ENCODE measurements at places on chromosomes 12 and 14. TPM values are rescaled to one million over a fixed set of nuclear protein-coding genes. Genes with fewer than 3 reads are reported as not detected.
A peak's percentile ranks its signal among the peaks of the same experiment; 100 is the strongest.

Gene CCDC196
- total RNA-seq: not detected

- H3K27me3 ChIP-seq: no peaks in the 10 kb centered on the region
- H3K36me3 ChIP-seq: peaks cover 17% of the 10 kb centered on the region
- DNase-seq: no peak
- H3K4me1 ChIP-seq: no peaks in the 10 kb centered on the region
- no peak overlapping the region for H3K4me3 ChIP-seq
Measured at GRCh38 chr14:93727039-93727740, 61.1 kb downstream of the PRIMA1 start.

GRCh38 chr14:73751157-73751691, 37.0 kb upstream of the PNMA1 start:
- peak overlapping the region; percentile 99 for H3K27ac ChIP-seq
- H3K4me3 ChIP-seq: no peak overlapping the region
- DNase-seq: peak; percentile 69
- no peaks in the 10 kb centered on the region for H3K36me3 ChIP-seq
- H3K4me1 ChIP-seq: peaks cover 100% of the 10 kb centered on the region
- H3K27me3 ChIP-seq: no peaks in the 10 kb centered on the region

DNA sequence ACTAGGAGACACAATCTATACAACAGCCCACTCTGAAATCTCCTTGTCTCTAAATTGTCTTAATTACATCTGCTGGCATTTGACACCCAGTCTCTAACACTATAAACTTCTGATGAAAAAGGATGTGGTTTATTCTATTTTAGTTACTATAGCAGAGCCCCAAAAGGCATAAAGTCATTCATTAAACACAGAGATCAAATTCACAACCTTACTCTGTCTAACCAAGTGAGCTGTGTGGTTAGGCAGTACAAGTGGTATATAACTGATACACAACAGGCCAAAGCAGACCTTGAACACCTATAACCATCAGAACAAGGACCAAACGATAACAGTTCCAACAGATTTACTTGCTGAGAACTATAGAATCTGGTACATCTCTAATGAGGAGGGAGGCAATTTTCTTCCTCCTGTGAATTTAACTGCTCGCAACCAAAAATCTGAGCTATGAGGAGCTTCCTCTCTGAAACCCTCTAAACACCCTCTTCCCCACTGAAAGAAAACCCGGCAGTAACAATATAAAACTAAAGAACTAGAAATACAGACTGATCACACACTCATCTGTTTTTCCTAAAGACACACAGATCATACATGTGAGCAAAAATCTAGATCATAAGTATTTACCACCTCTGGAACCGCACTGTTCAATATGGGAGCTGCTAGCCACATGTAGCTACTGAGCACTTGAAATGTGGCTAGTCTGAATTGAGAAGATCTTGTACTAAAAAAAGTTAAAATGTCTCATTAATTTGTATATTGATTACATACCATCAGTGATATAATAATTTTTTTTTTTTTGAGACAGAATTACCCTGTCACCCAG, 17.7 kb downstream of the SPPL3 start:
- H3K36me3 ChIP-seq: no peaks in the 10 kb centered on the region
- no peak overlapping the region for H3K27ac ChIP-seq
- no peak overlapping the region for H3K4me3 ChIP-seq
- H3K27me3 ChIP-seq: no peaks in the 10 kb centered on the region

GRCh38 chr14:60273956-60274355, 24.9 kb downstream of the PPM1A start:
- H3K4me3 ChIP-seq: no peak overlapping the region
- no peaks in the 10 kb centered on the region for H3K36me3 ChIP-seq
- peaks cover 46% of the 10 kb centered on the region for H3K4me1 ChIP-seq
- H3K27me3 ChIP-seq: no peaks in the 10 kb centered on the region

Gene CDKN3
- 1.8 TPM for total RNA-seq

GRCh38 chr12:121731473-121731872, 18.9 kb downstream of the TMEM120B start:
- DNase-seq: no peak
- no peak overlapping the region for H3K27ac ChIP-seq
- no peaks in the 10 kb centered on the region for H3K27me3 ChIP-seq
- H3K36me3 ChIP-seq: no peaks in the 10 kb centered on the region
- H3K4me3 ChIP-seq: no peak overlapping the region

Gene LYZ
- 50.5 TPM for total RNA-seq

- H3K4me1 ChIP-seq: peaks cover 8% of the 10 kb centered on the region
- DNase-seq: peak; percentile 2
- no peaks in the 10 kb centered on the region for H3K27me3 ChIP-seq
- H3K4me3 ChIP-seq: no peak overlapping the region
- no peaks in the 10 kb centered on the region for H3K36me3 ChIP-seq
Measured at GRCh38 chr14:75344411-75344810, 65.8 kb downstream of the FOS start.

- H3K36me3 ChIP-seq: no peaks in the 10 kb centered on the region
- H3K27ac ChIP-seq: no peak overlapping the region
- H3K4me1 ChIP-seq: peaks cover 6% of the 10 kb centered on the region
- peaks cover 9% of the 10 kb centered on the region for H3K27me3 ChIP-seq
- H3K4me3 ChIP-seq: no peak overlapping the region
Measured at GRCh38 chr14:99116741-99117295, 155.2 kb downstream of the BCL11B start.

DNA sequence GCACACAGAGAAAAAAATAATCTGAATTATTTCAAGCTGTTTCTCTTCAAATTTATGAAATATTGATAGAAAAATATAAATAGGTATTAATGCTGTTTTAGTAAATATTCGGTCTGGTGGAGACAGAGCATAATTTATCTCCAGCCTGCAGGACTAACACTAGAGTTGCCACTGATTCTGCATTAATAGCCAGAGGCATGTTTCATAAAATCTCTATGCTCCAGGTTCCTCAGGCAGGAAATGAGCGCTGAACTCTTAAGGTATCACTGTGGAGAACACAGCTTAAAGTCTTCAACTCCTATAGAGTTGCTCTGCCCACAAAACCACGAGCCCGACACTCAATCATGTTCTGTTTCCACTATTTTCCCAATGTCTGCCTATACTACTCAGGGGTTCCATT, 470.0 kb upstream of the TMPO start:
- no peaks in the 10 kb centered on the region for H3K36me3 ChIP-seq
- no peak for DNase-seq
- no peaks in the 10 kb centered on the region for H3K27me3 ChIP-seq
